ENCODE measurements at places on chromosomes 3 and 15. TPM values are rescaled to one million over a fixed set of nuclear protein-coding genes. Genes with fewer than 3 reads are reported as not detected.

Gene UNC13C
- 0.13 TPM for total RNA-seq

Gene CLASP2
- total RNA-seq = 51.6 TPM

Gene ANKUB1
- not detected for total RNA-seq

Gene GOLGA6L10
- total RNA-seq = 4.0 TPM

Gene PP2D1
- total RNA-seq = not detected

Gene NLGN1
- total RNA-seq = 14.8 TPM

Gene PCCB
- 56.7 TPM for total RNA-seq

Gene SLC6A20
- total RNA-seq = not detected

Gene SENP7
- total RNA-seq = 7.8 TPM

Gene FBXO40
- total RNA-seq = 0.06 TPM

Gene CPNE9
- 4.4 TPM for total RNA-seq

Gene SATB1
- total RNA-seq = 28.4 TPM

Gene GNB4
- total RNA-seq = 29.2 TPM

Gene ARGFX
- total RNA-seq = not detected

Gene ANKRD63
- total RNA-seq = 0.26 TPM

Gene GPR171
- not detected for total RNA-seq

Gene CGNL1
- 72.7 TPM for total RNA-seq

Gene HIGD2B
- not detected for total RNA-seq

Gene STRIT1
- 0.38 TPM for total RNA-seq

Gene CA12
- 4.9 TPM for total RNA-seq

Gene SCG5
- total RNA-seq = 16.9 TPM

Gene ADPRH
- 4.1 TPM for total RNA-seq

Gene CGGBP1
- 57.1 TPM for total RNA-seq

Gene UQCRC1
- total RNA-seq = 310 TPM

Gene SIDT1
- not detected for total RNA-seq

Gene FOXL2NB
- total RNA-seq = 7.9 TPM

Gene GOLGA8B
- 30.0 TPM for total RNA-seq

Gene CPNE4
- 3.8 TPM for total RNA-seq

Gene TRAT1
- total RNA-seq = not detected
